ENCODE measurements at places on chromosomes 11 and 22.

DNA sequence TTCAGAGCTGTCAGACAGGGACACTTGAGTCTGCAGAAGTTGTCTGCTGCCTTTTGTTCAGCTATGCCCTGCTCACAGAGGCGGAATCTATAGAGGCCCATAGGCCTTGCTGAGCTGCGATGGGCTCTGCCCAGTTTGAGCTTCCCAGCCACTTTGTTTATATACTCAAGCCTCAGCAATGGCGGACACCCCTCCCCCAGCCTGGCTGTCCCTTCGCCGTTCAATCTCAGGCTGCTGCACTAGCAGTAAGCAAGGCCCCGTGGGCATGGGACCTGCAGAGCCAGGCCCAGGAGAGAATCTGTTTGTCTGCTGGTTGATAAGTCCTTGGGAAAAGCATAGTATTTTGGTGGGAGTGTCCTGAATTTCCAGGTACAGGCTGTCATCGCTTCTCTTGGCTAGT is 23.6 kb upstream of the OR6M1 start:
- no peak for DNase-seq

DNA sequence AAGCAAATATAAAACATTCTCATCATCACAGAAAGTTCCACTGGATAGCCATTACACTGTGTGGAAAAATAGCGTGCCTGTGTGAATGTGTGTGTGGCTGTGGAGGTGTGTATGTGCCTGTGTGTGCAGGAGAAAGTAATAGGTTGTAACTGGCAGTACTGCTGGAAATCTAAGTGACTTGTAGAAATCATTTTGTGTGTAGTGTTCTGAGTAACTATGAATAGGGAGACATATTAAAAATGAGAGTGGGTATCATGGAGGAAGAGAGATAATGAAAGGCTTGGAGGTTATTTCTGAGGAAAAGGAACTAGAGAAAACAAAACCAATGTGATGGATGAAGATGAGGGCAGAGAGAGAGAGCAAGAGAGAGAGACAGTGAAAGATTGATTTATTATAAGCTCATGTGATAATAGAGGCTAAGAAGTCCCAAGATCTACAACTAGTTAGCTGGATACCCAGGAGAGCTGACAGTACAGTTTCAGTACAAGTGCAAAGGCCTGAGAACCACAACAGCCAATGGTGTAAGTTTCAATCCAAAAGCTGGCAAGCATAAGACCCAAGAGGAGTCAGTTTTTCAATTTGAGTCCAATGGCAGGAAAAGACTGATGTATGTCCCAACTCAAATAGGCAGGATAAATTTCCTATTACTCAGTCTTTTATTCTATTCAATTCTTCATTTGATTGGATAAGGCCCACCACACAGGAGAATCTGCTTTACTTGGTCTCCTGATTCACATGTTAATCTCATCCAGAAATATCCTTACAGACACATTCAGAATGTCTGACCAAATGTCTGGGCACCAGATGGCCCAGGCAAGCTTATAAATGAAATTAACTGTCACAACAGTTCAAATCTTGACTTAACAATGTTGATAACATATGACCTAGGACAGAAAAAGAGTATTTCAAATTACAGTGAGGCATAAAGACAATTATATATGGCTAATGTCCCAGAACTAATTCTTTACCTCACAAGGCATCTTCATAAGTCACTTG is 14.9 kb downstream of the KBTBD3 start:
- no peak for DNase-seq

DNA sequence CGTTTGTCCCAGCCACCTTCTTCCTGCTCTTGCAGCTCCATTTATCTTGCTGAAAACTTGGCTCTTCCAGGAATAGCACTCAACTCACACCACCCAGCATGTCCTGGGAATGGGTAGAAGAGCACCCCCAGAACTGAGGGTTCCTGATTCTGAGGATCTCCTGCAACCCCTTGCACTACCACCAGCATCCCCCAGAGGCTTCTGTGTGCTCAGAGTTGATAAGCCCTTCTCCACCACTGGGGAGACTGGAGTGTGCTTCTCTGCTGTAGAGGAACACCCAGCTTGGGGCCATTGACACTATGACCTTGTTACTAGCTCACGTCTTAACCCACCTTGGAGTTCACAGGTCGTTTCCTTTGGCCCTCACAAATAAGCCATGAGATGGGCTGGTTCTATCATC is 121.0 kb downstream of the GRIK4 start:
- DNase-seq: no peak

DNA sequence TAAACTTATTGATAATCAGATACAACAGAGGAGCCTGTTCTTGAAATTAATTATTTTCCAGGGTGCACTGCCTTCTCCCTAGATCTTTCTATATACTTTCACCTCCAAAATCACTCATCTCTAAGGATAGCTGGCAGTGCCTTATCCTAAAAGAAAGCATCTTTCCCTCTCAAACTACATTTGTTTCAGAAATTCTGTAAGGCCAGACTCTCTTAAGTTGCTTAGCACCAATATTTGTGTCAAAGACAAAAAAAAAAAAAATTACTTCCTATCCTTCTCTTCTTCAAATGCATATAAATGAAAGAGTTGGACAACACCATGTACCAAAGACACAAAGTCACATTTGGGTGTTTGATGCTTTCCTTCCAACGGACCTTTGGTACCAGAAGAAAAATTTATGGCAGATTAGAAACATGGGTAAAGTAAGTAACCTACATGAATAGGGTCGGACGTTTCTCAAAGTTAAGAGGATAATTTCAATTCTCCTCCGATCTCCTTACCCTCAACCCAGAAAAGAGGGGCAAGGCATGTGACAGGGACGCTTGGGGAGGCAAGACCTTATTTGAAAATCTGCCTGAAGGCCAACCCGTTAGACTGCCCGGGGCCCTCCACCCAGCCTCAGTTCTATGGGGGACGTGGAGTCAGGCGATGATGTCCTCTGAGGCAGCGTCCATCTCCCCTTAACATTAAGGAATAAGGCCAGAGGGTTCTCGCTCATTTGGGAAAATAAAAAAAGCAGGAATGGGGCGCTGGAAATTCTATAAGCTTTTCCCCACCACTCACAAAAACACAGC is 66.3 kb downstream of the ETS1 start:
- DNase-seq: peak; percentile 37

GRCh38 chr22:39498368-39498767 is 3.7 kb upstream of the MIEF1 start:
- DNase-seq: no peak

DNA sequence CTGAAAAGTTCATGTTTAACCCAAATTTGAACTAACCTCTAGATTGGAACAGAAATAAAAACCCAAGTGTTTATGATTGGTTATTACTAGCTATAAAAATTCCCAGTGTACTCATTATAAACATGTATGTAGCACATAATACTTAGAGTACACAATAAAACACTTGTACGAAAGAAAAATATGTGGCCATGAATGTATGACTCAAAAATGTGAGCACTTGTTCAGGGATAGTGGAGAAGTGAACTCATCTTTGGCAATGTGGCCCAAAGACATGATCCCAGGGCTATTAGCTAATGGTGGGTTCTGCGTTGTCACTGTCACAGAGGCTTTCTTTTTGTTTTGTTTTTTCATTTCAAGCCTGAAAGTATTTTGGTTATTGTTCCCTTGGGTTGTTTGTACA is 72.0 kb downstream of the PPFIBP2 start:
- DNase-seq: peak; percentile 58

DNA sequence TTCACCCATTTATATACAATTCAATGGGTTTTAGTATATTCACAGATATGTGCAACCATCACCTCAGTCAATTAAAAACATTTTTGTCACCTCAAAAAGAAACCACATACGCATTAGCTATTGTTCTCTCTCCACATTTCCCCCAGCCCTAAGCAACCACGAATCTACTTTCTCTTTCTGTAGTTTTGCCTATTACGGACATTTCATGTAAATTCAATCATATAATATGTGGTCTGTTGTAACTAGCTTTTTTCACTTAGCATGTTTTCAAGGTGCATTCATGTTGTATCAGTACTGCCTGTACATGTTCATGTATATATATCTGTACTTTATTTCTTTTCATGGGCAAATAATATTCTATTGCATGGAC is 104.7 kb upstream of the RRM1 start:
- DNase-seq: no peak

GRCh38 chr11:62843466-62843865 is 4.1 kb upstream of the WDR74 start:
- no peak for DNase-seq

GRCh38 chr22:27574002-27574366 is 227.6 kb downstream of the MN1 start:
- DNase-seq: no peak

GRCh38 chr11:60265373-60266214 is 14.9 kb upstream of the MS4A4A start:
- peak; percentile 28 for DNase-seq

DNA sequence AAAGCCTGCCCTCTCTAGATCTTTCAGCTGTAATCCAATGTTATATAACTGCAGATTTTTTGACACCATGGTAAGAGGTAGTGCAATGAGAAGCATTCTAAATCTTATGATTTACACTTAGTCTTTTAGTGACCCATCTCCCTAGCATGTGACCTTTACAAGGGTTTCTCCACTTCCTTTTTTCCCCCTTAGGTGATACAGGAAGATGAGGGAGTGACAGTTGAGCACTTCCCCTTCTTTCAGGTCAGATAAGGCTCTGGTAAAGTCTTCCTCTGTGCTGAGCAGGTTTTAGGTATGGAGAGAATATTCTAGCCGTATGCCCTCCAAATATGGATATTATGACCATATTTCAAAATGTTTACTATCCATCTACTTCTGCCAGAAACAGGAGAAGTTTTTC is 753.6 kb downstream of the JRKL start:
- no peak for DNase-seq

GRCh38 chr11:84012171-84012826 is 726.1 kb upstream of the CCDC90B start:
- no peak for DNase-seq

GRCh38 chr11:1864831-1865665 is 12.2 kb downstream of the LSP1 start:
- DNase-seq: no peak

DNA sequence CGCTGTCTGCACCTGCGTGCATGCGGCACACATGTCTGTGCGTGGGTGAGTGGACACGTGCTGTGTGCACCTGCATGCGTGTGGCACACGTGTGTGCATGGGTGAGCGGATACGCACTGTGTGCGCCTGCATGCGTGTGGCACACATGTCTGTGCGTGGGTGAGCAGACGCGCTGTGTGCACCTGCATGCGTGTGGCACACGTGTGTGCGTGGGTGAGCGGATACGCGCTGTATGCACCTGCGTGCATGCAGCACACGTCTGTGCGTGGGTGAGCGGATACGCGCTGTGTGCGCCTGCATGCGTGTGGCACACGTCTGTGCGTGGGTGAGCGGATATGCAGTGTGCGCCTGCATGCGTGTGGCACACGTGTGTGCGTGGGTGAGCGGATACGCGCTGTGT is 27.1 kb upstream of the ACR start:
- DNase-seq: no peak

- DNase-seq: no peak
Measured at GRCh38 chr11:43905813-43906241, 25.2 kb downstream of the ALKBH3 start.

DNA sequence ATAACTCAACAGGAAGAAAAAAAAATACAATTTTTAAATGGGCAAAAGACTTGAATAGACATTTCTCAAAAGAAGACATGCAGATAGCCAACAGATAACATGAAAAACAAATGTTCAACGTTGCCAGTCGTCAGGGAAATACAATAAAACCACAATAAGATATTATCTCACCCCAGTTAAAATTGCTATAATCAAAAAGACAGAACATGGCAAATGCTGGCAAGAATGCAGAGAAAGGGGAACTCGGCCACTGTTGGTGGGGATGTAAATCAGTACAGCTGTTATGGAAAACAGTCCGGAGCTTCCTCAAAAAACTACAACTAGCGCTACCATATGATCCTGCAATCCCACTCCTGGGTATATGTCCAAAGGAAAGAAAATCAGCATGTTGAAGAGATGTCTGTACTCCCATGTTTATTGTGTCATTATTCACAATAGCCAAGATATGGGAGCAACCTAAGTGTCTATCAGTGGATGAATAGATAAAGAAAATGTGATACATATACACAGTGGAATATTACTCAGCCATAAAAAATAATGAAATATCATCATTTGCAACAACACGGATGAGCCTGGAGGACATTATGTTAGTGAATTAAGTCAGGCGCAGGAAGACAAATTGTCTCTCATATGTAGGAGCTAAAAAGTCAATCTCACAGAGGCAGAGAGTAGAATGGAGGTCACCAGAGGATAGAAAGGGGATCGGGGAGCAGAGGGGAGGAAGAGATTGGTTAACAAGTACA is 12.2 kb upstream of the CYTH4 start:
- no peak for DNase-seq

- DNase-seq: no peak
Measured at GRCh38 chr11:81174646-81175330, 1558.9 kb downstream of the FAM181B start.

- DNase-seq: no peak
Measured at GRCh38 chr11:128156486-128156885, 430.9 kb downstream of the ETS1 start.

- DNase-seq: no peak
Measured at GRCh38 chr11:2114430-2115241, 24.6 kb downstream of the IGF2 start.

- DNase-seq: no peak
Measured at GRCh38 chr11:98069861-98070260, 950.9 kb upstream of the CNTN5 start.

GRCh38 chr11:128311742-128312719 is 275.3 kb downstream of the ETS1 start:
- no peak for DNase-seq

Measured in fibroblast of skin of back (primary cell).